ENCODE measurements at places on chromosomes 1 and 21.

DNA sequence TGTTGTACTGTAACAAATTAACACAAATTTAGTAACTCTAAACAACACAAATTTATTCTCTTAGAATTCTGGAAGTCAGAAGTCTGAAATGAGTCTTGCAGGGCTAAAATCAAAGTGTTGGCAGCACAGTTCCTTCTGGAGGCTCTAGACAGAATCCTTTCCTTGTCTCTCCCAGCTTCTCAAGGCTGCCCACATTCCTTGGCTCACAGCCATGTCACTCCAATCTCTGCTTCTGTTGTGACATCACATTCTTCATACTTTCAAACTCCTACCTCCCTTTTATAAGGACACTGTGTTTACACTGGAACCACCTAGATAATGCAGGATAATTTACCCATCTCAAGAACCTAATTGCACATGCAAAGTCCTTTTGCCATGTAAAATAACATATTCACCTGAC is 225.0 kb upstream of the PRMT6 start:
- DNase-seq: no peak

GRCh38 chr1:165871311-165872067 is 44.1 kb downstream of the UCK2 start:
- DNase-seq: no peak

GRCh38 chr1:75770761-75771160 is 15.3 kb upstream of the RABGGTB start:
- no peak for DNase-seq

GRCh38 chr1:212525479-212526110 is 83.0 kb upstream of the ATF3 start:
- no peak for DNase-seq

DNA sequence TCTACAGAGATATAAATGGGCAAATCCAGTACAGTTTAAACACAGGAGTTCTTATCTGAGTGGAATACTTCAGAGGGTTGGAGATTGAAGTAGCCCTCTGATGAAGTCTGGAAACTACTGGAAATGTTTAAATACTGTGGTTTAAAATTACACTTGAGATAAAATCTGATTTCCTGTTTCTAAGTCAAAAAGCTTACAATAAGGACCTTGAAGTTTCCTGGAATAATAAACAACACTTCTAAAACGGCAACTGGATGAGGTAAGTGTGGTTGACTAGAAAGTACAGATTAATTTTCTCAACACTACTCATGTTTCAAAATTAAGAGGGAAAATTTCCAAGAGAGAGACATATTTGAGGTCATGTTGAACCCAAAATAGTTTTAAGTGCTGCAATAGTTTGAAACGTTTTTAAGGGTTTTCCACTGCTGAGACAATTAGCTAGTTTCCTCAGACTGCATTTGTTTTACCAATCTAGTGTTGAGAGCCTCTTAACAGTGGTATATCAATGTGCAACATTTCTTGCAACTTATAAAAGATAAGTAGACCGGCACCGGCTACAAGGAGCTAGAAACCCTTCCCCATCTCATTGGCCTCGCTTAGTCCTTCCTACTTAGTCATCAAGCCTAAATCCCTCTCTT is 27.4 kb downstream of the KCNA3 start:
- DNase-seq: no peak

GRCh38 chr1:33599516-33600115 is 127.2 kb downstream of the ZSCAN20 start:
- DNase-seq: no peak

DNA sequence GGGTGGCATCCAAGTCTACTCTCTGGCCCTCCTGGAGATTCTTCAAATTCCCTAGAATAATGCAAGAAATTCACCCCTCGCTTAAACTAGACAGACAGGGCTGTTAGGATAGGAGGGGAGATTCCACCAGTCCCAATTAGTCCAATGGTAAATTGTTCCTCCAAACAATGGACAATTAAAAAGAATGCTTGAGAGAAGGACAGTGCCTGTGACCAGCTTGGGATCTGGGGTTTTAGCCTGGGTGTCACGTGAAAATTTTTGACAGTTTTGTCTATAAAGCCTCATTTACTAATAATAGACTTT is 177.7 kb upstream of the RAB4A start:
- no peak for DNase-seq

- no peak for DNase-seq
Measured at GRCh38 chr1:200969726-200970561, 53.6 kb downstream of the KIF21B start.

DNA sequence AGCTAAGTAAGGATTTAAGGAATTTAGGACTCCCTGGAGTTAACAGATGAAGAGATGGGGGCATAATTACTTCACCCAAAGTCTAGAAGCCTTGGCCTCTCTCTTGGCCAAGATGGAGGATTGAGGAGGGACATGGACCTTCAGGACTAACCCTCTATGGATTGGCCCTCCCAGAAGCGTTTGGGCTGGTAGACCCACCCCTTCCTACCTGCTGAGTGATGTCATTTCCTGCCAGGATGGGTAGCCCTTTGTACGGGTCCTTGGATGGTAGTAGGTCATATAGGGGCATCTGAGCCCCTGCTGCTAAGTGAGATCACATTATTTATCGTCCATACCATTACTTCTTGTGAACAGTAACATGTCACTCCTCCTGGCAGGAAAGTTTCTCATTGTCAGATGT is 17.7 kb downstream of the LURAP1 start:
- DNase-seq: no peak

GRCh38 chr1:44217809-44218410 is 4.6 kb downstream of the DMAP1 start:
- no peak for DNase-seq

GRCh38 chr1:11610629-11611180 is 43.5 kb downstream of the FBXO2 start:
- DNase-seq: no peak
